ENCODE measurements at places on chromosomes 11 and 22.

DNA sequence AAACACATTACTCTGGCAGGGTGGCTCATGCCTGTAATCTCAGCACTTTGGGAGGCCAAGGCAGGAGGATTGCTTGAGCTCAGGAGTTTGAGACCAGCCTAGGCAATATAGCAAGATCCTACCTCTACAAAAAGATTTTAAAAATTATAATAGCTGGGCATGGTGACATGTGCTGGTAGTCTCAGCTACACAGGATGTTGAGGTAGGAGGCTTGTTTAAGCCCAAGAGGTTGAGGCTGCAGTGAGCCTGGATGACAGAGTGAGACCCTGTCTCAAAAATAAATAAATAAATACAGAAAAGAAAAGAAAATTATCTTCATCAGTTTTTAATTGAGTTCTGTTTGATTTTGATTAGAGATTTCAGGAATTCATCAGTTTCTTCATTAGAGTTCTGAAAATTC is 5.2 kb downstream of the CCDC134 start:
- no peak for DNase-seq

- DNase-seq: no peak
These were observed 43.3 kb downstream of the RAB38 start for GRCh38 chr11:88131764-88132470.

DNA sequence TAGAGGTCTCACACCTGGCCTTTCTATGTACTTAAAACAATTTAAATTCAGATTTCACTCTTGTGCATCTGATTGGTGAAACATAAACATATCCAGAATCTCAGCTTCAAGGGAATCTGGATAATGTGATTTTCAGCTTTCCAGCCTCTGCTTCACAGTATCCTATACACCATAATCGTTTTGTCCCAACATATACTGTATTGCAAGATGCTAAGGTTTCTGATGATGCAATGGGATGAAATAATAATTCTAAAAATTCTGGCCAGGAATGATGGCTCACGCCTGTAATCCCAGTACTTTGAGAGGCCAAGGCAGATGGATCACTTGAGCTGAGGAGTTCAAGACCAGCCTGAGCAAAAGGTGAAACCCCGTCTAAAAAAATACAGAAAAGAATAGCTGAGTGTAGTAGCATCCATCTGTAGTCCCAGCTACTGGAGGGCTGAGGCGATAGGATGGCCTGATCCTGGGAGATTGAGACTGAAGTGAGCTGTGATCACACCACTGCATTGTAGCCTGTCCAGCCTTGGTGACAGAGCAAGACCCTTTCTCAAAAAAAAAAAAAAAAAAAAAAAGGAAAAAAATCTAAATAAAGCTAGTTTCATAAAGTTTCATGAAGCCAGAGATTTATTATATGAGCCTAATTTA is 41.0 kb upstream of the CTSC start:
- no peak for DNase-seq

- no peak for DNase-seq
These were observed 202.1 kb downstream of the ADAMTS15 start for GRCh38 chr11:130650456-130651030.

DNA sequence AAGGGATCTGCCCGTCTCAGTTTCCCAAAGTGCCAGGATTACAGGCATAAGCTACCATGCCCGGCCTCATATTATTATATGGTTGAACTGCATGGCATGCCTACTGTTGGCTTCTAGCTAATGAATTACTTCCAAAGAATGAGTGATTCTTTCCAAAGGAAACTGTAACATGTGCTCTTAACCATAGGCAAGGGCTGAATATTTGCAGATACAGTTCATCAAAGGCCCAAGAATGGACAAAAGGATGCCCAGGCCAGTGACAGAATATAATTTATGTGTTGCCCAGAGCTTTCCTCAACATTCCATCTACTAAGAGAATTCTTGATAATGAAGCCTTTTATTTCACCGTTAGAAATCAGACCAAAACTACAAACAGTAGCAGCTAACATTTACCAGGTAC is 27.0 kb upstream of the CCDC89 start:
- no peak for DNase-seq

GRCh38 chr11:120398132-120398531 is 61.9 kb downstream of the ARHGEF12 start:
- DNase-seq: no peak

DNA sequence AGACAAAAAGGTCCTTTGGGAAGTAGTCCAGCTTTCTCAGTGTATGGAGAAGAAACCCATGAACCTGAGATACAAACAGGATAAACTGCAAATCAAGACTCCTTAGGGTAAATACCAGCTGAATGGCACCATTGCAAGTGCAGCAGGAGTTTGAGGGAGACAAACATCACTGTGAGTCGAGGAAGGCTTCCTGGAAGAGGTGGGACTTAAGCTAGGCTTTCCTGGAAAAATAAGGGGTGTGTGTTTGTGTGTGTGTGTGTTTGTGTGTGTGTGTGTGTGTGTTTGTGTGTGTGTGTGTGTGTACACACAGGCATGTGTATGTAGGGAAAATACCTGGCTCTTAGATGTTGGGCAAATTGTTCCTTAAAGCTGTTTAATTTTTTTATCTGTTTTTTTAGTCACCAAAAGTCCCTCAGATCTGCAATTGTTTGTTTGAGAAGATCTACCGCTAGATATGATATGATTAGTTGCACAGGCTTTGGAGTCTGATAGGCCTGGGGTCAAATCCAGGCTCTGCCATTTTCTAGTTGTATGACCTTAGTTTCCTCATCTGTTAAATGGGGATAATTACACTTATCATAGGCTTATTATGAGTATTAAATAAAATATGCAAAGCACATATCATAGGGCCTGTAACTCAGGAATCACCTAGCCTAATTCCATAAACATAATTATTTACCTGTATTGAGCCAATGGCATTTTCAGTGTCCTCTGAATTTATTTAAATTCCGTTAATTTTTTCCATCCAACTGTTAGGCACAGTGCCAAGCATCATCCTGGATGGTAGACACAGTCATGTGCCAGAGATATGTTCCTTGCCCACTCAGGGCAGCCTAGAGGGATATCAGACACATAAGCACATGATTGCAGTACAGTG is 85.6 kb upstream of the EED start:
- DNase-seq: no peak

GRCh38 chr22:19799322-19800190 is 39.0 kb downstream of the TBX1 start:
- peak; percentile 19 for DNase-seq

- DNase-seq: no peak
These were observed 10.9 kb downstream of the FADS3 start for GRCh38 chr11:61880454-61880853.

DNA sequence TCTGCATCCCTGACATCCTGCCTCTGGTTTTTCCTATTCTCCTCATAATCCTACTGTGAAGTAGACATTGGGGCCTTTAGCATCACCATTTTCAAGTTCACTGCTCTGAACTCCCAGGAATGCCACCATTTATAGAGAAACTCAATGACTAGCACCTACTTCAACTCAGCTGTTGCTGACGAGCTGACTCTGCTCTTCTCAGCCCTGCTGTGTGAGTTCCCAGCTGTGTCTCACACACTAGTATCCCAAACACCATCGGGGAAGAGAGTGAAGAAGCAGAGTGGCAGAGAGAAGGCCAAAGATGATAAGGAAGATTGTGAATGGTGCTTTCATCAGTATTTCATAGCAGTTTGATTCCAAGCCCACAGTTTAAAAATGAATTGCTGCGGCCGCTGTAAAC is 71.9 kb downstream of the PLEKHA7 start:
- no peak for DNase-seq
